ENCODE measurements at places on chromosomes 12 and 14. TPM values are rescaled to one million over a fixed set of nuclear protein-coding genes. Genes with fewer than 3 reads are reported as not detected.

DNA sequence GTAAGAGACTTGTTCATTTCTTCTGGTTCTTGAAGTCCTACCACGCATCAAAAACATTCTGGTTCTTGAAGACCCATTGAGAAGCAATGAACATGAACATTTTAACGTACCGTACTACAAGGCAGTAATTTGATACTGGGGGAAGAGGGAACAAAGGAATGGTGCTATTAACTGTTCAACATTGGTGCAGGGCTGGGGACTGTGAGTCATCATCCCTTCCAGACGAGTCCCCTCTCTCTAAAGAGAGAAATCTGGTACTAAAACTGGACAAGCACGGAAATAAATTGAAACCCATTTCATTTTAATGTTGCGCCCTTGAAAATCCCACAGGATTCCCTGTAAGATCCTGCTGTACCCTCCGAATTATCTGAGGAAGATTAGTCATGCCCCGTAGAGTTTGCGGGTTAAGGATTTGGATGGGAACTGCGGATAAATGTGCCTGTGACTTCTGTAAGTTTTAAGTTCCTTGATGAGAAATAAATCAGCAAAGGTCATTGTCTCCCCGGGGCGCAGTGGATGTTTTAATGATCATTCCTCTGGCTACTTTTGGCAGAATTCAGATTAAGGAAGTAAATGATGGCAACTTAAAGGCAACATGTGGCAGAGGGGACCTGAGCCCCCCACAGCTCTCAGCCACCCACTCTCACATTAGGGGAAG is 78.6 kb downstream of the KCNK13 start:
- DNase-seq, result peak; percentile 12

The PHETA1 gene
- total RNA-seq, result 4.6 TPM

- no peak for DNase-seq
Observed at GRCh38 chr12:30797689-30798088, 42.9 kb upstream of the CAPRIN2 start.

GRCh38 chr14:48584031-48584430 is 908.6 kb upstream of the MDGA2 start:
- peak; percentile 2 for DNase-seq

- peak; percentile 70 for DNase-seq
Observed at GRCh38 chr12:71011261-71011660, 90.7 kb upstream of the PTPRR start.

The GPHN gene
- total RNA-seq, result 11.8 TPM

The NOP9 gene
- 23.2 TPM for total RNA-seq

GRCh38 chr12:727321-727720 is 25.1 kb upstream of the WNK1 start:
- no peak for DNase-seq
